Cerebellum (tissue), 4 donors: ENCODE measurements at places on chromosomes 2 and 18. TPM values are rescaled to one million over a fixed set of nuclear protein-coding genes. Genes with fewer than 3 reads are reported as not detected.

GRCh38 chr2:131093696-131094462, 619 bp upstream of the FAM168B start:
- DNase-seq: peak; percentile 78

MTCL1 gene
- total RNA-seq: 26.7 TPM

KCNS3 gene
- 4.6 TPM for total RNA-seq

DNA sequence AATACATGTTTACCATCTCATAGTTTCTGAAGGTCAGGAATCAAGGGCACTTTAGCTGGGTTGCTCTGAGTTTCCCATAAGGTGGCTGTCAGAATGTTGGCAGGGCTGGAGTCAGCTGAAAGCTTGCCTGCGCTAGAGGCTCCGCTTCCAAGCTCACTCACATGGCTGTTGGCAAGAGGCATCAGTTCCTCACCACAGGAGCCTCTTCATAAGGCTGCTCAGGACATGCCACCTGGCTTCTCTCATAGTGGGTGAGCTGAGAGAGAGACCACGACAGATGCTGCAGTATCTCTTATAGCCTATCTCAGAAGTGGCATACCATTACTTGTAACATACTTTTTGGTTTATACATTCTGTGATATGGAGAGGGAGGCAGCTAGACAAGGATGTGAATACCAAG, 7.2 kb downstream of the HADHB start:
- peak; percentile 85 for DNase-seq

- DNase-seq: no peak
These were observed 25.7 kb downstream of the FANCL start for GRCh38 chr2:58215429-58215828.

DNA sequence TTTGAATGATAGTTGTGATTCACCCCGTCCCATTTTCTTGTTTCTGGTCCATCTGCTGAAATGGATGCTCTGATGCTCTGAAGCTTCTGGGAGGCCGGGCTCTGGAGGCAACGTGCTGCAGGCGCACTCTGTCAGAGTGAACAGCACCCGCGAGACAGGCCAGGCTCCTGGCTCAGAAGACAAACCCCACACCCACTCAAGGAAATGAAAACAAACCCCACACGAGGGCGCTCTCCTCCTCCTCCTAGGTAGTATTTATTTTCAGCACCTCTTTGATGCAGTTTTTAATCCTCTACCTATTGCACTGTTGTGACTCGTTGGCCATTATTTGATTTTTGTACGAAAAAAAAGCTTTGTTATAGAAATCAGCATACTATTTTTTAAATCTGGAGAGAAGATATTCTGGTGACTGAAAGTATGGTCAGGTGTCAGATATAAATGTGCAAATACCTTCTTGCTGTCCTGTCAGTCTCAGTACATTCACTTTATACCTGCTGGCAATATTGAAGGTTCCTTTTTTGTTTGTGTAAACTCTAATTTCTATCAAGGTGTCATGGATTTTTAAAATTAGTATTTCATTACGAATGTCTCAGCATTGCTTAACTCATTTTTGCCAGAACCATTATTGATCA, 10.3 kb upstream of the CHST10 start:
- peak; percentile 52 for DNase-seq

SCN3A gene
- 139 TPM for total RNA-seq

DNA sequence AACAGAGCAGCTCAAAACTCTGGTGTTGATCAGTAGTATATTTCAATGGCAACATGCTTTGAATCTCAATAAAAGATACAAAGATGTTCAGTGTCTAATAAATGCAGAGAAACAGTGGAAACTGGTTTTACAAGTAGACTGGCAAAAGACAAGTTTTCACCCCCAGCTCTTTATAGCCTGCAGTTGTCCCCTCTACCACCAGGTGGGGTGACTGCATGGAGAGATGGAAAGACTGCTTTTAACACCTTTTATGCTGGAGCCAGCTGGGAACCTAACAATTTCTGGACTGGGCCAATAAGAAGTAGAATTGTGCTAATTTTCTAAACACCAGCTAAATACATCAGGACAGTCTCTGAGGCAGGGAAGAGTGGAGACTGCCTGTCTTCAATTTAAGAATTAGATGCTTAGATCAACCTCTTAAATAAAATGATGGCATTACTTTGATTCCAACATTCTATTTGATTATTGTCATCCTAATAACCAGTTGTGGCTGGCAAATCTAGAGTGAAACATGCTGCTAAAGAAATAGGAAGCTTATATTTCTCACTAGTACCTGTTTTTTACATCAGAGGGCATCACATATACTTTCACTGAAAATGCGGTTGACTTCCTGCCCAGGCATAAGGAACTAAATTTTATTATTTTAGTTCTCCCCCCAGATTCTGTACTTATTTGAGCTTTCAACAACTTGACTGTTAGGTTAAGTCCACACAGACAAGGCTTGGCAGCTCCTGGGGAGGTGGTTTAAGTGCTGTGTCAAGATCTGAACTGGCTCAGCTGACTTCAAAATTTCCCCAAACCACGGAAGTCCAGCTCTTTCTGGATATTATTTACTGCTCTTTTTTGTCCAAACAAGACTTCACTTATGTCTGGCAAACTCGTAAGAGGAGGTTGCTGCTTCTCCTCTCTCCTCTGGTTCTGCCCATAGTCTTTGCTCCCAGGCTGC, 140.5 kb downstream of the TPGS2 start:
- DNase-seq: peak; percentile 33

- no peak for DNase-seq
These were observed 145.6 kb downstream of the HDAC4 start for GRCh38 chr2:239255218-239255617.

GRCh38 chr2:240972636-240973521, 25.5 kb upstream of the SNED1 start:
- DNase-seq: no peak

LHCGR gene
- 1.5 TPM for total RNA-seq

ERFE gene
- 1.7 TPM for total RNA-seq

NETO1 gene
- 57.7 TPM for total RNA-seq

- no peak for DNase-seq
These were observed 7.8 kb downstream of the INO80C start for GRCh38 chr18:35489913-35490490.

COL3A1 gene
- 303 TPM for total RNA-seq

- DNase-seq: no peak
These were observed 46.6 kb downstream of the RRM2 start for GRCh38 chr2:10169053-10169578.

- no peak for DNase-seq
These were observed 26.3 kb downstream of the PLEKHA3 start for GRCh38 chr2:178506524-178506923.

GRCh38 chr18:76064998-76065397, 430.0 kb downstream of the ZNF516 start:
- no peak for DNase-seq

GRCh38 chr2:119694845-119695521, 16.0 kb downstream of the TMEM177 start:
- no peak for DNase-seq

ATP6V1B1 gene
- total RNA-seq: not detected

GRCh38 chr18:27581296-27581904, 396.3 kb upstream of the CHST9 start:
- DNase-seq: no peak

UGT1A8 gene
- not detected for total RNA-seq

GRCh38 chr2:98463988-98464771, 19.5 kb downstream of the INPP4A start:
- no peak for DNase-seq

GRCh38 chr18:80253871-80254492, 6.7 kb upstream of the PARD6G start:
- no peak for DNase-seq

ELAC1 gene
- 7.8 TPM for total RNA-seq

LOXL3 gene
- total RNA-seq: 7.0 TPM

DNA sequence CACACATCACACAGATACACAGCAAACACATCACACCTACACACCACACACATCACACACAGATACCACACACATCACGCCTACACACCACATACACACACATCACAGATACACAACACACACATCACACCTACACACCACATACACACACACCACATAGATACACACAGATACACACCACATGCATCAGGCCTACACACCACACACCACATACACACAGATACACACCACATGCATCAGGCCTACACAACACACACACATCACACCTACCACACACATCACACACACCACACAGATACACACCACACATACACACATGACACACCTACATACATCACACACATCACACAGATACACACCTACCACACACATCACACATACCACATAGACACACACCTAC, 158.8 kb downstream of the NDUFA10 start:
- no peak for DNase-seq

PLEKHH2 gene
- 12.2 TPM for total RNA-seq

DNA sequence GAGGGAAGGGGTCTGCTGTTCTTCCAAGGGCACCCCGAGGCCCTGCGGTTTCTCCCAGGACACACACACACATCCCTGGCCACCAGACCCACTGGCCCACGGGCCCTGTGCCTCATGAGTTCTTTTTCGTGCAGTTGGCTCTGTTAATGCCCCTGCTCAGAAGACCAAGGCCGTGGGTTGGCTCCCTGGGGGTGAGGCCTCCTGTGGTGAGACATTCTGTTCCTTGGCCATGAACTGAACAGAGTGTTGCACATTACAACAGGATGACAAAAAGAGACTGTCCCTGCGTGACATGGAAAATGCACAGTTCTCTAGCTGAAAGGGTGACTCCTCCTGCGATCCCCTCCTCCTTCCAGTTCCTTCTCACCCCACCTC, 30.7 kb downstream of the SH2D6 start:
- DNase-seq: peak; percentile 45

DNA sequence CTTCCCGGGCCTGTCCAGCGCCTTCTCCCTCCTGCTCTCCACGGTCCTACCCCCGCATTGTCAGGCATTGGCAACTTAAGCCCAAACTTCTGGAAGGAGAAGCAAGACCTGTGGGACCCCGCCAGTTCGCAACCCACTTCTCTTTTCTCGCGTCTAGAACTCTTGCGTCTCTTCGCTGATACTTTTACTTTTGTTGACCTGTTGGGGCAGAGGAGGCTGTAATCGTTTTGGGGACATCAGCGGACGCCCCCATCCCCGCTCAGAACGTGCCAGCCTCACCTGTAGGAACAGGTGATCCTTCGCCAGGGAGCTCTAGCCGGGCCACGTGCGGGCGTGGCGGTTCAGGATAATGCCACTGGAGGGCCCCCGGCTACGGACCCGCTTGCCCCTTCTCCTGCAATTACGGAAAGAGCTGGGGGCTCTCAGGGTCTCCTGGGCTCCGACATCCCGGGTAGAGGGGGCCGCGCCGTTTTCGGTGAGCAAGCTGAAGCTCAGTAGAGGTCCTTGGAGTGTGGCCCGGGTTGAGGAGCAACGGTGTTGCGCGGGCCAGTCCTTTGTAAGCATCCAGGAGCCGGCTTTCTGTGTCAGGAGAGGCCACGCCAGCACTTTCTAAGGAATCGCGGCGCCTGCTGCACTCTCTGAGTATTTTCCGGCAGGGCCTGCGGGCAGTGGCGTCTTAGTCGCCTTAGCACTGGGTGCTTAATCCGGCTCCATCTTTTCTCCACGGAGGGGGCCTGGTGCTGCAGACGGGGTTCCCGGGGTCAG, 1.6 kb downstream of the MTCL1 start:
- DNase-seq: peak; percentile 56
